Activated T-helper 9 cell treated with anti-CD3 and anti-CD28 coated beads, Interleukin-2, amount 50 U/mL, for 16 hours (primary cell): ENCODE measurements at places on chromosomes 1 and 21.

DNA sequence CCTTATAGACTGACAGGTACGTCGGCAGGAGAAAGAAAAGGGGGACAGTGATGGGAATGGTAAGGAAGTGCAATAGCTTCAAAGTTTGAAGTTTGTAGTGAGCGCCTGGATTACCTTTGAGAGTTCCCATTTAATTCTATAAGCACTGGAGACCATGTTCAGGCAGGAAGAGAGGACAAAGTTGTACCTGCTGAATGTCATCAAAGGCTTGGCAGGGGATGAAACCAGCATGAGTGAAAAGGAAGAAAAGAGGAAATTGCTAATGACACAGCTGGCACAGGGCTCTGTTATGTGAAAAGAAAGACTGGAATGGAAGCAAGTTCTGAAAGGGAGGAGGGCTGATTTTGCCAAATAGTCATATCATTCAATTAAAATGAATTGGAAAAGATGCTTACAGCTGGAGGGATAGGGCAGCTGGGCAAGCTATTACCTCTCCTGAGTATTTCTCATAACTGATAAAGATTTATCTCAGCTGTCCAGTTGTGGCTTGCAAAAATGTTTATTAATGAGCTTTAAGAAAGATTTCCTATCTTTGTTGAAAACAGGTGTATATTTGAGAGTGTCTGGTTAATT lies 109.2 kb downstream of the HMCN1 start:
- DNase-seq = no peak

GRCh38 chr1:182114627-182115023 lies 53.1 kb upstream of the ZNF648 start:
- no peak for DNase-seq

DNA sequence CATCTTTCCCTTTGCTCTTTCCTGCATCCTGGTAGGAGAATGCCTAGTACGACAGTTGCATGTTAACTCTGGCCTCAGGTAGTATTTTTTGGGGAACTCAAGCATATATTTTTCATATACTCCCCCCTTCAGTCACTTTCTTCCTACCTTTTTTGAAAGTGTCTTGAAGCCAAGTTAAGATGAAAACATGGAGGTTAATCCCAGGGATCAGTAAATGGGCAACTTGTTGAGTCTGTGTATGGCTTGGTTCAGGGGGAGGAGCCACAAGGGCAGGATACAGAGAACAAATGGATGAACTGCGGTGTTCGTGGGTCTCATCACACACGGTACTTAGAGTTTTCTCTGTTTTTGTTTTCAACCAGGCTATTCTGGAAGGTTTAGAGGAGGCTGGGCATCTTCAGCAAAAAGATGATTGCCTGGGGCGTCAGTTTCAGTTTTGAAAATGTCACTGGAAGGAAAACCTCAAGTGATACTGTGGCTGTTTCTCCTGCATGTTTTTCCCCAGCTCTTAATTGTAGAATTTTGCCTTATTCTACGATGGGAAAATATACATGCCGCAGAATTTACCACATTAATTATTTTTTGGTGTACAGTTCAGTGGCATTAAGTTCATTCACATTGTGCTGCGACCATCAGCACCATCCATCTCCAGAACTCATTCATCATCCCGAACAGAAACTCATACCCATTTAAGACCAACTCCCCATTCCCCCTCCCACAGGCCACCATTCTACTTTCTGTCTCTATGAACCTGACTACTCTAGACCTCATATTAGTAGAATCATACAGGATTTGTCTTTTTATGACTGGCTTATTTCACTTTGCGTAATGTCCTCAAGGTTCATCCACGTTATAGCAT lies 71.5 kb downstream of the MAP10 start:
- DNase-seq = no peak

DNA sequence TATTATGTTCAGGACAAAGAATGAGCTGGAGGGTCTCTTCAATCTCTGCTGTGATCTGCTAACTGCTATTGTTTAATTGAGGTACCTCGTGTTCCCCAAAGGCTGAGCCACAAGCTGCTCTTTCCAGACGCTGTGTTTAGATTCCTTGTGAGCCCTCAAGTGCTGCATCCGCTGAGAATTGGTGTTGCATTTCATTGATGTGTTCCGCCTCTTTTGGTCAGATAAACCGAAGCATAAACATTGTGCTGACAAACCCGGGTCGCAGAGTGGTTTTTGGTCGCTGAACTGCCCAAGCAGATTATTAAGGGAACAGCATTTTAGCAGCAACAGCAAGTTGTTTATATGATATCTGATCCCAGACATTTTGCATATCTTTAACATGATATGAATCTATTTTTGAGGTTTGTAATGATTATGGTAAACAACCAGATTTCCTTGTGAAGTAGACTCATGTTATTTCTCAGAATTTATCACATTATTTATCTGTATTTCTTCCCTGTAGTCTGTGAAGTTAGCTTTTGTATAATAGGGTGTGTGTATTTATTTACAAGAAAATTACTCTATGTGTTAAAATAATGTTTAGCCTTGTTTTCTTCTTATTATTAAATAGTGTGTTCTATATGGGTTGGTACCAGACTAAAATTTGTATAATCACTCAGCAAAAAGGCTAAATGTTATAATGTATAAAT lies 217.2 kb upstream of the C1orf105 start:
- DNase-seq = no peak

DNA sequence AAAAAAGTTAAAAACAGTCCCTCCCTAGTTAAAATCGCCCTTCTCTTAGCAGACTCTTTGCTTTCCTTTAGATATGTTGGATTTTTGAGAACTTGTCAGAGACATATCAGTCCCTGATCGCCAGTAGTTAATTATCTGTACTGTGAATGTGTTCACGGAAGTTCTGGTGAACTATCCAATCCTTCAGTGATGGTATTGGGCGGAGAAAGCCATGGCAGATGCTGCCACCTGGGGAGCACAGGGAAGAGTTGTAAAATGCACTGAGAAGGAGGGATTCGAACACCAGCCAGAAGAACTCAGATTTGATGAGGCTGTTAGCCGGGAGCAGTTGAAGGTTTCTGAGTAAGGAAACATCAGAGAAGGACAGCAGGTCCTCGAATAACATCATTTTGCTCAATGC lies 17.5 kb upstream of the KIF14 start:
- no peak for DNase-seq

DNA sequence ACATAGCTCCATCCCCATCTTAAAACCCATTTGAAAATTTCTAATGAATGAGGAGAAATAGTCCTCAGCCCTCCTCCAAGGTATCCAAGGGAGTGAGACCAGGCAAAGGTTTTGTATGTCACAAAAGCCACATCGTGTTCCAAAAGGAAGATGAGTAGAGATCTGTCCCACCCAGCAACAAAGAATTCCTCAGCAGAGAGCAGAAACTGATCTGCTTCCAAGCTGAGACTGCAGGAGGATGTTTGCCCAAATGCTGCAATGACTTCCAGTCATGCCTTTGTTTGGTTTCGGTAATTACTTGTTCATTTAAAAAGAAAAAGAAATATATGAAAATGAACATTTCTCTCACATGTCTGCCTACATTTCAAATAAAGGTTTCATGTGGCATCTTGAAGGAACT lies 186.9 kb downstream of the SETD4 start:
- no peak for DNase-seq
